Left colon (tissue), 2 donors: ENCODE measurements at places on chromosomes 1 and 21. TPM values are rescaled to one million over a fixed set of nuclear protein-coding genes. Genes with fewer than 3 reads are reported as not detected.

- no peak for DNase-seq
Observed at GRCh38 chr1:40308036-40308727, 8.9 kb downstream of the COL9A2 start.

- no peak for DNase-seq
Observed at GRCh38 chr1:36542962-36543515, 60.3 kb upstream of the CSF3R start.

The CFHR3 gene
- not detected for total RNA-seq

DNA sequence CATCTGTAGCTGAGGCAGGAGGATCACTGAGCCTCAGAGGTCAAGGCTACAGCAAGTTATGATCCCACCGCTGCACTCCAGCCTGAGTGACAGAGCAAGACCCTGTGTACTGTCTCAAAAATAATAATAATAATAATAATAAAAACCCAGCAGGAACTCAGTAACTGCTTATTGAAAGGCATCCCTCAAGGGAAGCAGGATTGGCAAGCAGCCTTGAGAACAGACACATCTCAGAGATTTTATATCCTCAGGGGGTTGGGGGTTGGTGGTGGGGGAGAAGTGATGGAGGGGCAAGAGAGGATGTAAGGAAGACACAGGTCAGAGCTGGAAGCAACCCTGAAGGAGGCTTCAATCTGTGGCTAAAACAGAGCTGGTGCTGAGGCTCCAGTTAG, 29.6 kb downstream of the GNB1 start:
- DNase-seq: no peak

The NR1I3 gene
- total RNA-seq: 0.53 TPM

The JTB gene
- 147 TPM for total RNA-seq

The FUBP1 gene
- total RNA-seq: 94.7 TPM

The DMBX1 gene
- total RNA-seq: not detected

The CACNA1E gene
- 0.25 TPM for total RNA-seq

- DNase-seq: no peak
Observed at GRCh38 chr1:52153010-52153409, 11.1 kb downstream of the ZFYVE9 start.

DNA sequence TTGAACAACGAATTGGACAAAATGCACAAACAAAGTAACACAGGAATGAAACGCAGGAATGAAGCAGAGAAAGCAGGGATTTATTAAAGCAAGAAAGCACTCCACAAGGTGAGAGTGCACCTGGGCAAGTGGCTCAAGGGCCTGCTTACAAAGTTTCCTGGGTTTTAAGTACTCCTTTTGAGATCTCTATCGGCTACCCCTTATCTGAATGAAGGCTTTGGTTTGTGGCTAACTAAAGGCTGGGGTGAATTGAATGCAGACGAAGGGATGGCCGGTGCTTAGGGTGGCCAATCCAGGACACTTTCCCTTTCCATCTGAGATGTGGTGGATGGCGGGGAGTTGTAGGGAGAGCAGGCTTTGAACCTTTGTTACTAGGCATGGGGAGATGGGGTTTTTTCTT, 151.4 kb upstream of the KIAA0040 start:
- no peak for DNase-seq

The SLFNL1 gene
- total RNA-seq: 0.61 TPM

DNA sequence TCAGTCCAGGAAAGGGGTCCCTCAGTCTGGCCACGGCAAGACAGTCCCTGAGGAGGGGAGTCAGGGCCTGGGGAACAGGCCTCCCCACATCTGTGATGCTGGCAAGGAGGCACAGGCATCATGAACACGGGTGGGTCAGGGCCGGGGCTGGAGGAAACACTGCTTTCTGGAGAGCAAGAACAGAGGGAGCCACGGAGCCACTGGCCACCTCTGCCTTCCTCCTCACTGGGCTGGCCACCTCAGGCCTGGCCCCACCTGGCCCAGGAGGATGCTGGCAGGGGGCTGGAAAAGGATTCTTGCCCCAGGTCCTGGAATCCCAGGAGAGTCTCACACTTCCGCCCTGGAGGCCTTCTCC, 15.7 kb downstream of the BLACAT1 start:
- no peak for DNase-seq

The GPATCH3 gene
- 15.2 TPM for total RNA-seq
